ENCODE measurements at places on chromosomes 7 and 10.

DNA sequence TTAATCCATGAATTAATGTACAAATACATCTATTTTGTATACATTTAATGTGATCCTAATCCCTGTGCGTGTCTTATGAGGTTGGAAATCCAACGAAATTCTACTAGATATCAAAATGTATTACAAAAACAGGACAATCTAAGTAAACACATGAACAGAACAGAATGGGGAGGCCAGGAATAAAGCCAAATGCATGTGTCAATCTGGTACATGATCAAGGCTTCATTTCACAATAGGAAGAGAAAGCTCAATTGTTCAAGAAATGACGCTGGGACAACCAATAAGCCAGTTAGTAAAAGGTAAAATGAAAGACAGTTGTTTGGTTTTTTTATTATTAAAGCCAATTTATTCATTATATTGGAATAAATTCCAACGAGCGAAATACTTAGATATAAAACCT lies 83.0 kb downstream of the COL13A1 start:
- no peak for DNase-seq

GRCh38 chr7:146172112-146172511 lies 55.5 kb downstream of the CNTNAP2 start:
- no peak for DNase-seq

DNA sequence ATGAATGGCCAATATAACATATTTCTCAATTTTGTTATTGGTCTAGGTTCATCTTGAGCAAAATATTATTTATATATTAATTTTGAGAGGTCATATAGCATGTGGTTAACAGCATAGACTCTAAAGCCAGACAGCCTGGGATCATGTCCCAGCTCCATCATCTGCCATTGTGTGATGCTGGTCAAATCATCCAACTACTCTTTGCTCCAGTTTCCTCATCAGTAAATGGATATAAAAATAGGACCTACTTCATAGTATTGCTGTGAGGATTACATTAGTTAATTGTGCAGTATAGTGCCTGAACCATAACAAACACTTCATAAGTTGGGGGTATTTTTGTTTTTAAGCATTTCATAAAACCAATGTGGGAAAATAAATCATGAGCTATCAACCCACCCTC lies 199.0 kb downstream of the KIAA1217 start:
- DNase-seq: no peak

- DNase-seq: no peak
These were observed 20.6 kb downstream of the RBM20 start for GRCh38 chr10:110664483-110665420.

DNA sequence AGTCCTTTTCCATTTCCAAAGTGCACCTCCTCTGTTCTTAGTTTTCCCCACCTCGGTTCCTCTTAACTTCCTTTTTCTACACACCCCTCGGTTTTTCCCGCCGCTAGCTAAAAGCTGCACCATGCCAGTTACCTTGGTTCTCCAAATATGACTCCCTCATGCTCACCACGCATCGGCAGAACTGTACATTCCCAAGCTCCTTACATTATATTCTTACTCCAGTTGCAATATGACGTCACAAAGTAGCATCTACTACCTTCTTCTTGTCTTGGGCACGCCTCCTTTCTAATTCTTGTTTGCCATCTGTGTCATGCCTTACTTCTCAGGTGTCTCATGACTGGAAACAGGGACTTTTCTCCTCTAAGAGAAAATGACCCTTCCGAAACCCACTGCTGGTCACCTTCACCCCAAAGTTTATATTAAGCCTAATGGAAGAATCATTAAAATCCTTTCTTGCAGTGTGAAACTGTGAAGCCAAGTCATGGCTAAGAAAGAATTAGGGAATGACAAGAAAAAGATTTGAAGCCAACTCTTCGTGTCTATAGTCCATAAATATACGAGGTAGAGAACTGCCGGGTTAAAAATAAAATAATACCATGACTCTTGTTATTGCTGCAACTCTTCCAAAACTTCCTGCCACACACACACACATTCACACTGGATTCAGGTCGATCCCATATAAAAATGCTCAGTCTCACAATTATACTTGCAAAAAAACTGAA lies 1.7 kb downstream of the ESYT2 start:
- DNase-seq: no peak

- DNase-seq: no peak
These were observed 16.1 kb upstream of the ABCC2 start for GRCh38 chr10:99766302-99766681.

GRCh38 chr10:45302573-45302972 lies 12.8 kb downstream of the OR13A1 start:
- no peak for DNase-seq

GRCh38 chr7:106277976-106278375 lies 6.8 kb downstream of the NAMPT start:
- DNase-seq: no peak

DNA sequence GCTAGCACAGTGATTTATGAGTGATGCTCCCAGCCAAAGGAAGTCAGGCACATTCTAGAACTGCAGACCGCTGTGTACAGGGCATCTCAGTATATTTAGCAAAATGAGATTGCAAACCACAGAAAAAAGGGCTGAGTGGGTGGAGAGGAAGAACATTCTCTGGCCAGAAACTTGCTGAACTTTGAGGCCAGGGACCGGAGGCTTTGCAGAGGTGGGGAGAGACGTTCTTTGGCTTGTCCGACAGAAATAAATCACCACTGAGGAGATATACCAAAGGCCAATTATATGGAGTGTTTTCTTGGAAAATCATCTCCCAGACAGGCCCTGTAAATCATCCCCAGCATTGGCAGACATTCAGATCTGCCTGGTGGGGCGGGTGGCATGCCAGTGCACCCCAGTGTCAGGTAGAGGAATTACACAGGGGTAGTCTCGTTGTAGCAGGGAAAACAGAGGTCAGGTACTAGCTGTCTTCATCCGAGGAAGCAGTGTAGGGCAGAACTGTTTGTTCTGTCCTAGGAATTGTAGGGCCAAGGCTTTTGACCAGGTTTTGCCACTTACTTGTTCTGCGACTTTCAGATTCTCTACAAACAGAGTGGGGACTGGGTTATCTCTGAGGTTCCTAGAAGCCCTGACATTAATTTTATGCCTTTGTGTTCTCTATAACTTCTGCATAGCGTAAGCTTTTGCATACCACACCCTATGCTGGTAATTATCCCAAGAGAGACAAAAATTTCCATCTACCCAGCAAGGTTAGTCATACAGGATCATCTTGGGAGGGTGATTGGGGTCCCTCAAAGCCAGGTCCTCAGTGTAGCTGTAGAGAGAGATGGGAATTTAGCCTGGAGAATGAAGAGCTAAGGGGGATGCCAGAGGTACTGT lies 655.6 kb downstream of the LRMDA start:
- DNase-seq: no peak

DNA sequence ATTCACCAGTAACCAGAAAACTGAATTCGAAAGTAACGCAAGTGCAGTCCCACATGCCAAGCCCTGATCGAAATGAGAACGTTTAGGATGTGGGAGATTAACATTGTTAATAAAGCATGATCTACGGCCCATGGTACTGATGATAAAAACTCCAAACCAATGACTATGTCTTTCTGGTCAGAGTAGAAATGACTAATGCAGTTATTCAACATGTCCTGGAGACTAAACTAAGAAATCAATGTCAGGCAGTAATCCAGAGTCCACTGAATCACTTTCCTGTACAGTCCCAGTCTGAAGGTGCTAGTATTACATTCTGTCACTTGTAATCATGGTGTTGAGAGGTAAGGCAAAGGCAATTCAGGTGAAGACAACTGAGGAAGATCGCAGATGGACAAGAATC lies 14.4 kb downstream of the NPSR1 start:
- DNase-seq: no peak

GRCh38 chr7:26169271-26169670 lies 17.3 kb downstream of the NFE2L3 start:
- no peak for DNase-seq

DNA sequence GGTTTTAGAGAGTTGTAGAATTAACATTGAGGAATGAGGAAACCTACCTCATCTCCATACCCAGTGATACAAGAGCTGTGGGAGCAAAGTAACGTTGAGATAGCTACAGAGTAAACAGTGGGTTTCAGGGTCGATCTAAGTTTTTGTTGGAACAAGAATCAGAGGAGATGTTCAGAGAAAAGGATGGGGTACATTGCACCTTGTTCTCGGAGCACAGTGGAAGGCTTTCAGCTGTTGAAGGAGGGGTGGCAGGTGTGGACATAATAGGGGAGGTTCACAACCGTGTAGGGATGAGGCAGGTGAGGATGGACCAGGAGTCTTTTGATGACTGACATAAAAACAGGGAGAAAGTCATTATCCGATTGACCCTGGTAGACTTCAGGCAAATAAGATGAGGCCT lies 121.7 kb downstream of the MLLT10 start:
- no peak for DNase-seq

GRCh38 chr10:121500701-121501332 lies 97.4 kb downstream of the FGFR2 start:
- DNase-seq: no peak

GRCh38 chr10:63030536-63030935 lies 102.6 kb upstream of the NRBF2 start:
- DNase-seq: no peak

DNA sequence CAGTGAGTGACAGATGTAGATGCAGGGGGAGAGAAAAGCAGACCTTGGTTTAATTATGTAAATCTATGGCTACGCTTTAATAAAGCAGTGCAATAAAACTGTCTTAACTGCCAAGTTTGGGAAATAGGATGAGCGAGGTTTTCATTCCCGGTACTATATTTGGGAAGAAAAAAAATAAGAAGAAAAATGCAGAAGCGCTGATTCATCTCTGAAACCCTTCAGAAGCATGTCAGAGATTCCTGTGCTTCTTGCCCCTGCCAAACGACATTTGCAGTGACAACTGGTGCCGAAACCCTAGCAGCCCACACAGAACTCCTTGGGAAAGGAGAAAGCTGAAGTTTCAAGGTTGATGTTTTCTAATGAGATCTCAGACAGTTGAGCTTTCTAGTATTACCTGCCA lies 380.7 kb downstream of the REEP3 start:
- no peak for DNase-seq

DNA sequence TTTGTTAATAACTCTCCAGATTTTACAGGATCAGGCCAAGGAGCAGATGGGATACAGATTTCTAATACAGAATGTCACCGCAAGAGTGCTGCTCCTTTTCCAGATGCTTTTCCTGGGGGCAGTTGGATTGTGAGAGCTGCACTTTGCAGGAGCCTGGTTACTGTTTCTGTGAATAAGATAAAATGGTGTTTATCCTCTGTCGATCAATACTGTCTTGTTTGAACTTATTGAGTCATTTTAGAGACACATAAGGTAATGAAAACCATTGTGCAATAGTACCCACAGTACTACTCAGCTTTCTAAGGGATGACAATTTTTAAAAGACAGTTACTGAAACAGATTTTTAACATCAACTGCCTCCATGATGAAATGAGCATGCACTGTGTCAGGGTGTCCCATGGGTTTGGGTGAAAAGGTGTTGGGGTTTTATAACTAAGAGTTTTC lies 2.9 kb downstream of the A1CF start:
- no peak for DNase-seq

DNA sequence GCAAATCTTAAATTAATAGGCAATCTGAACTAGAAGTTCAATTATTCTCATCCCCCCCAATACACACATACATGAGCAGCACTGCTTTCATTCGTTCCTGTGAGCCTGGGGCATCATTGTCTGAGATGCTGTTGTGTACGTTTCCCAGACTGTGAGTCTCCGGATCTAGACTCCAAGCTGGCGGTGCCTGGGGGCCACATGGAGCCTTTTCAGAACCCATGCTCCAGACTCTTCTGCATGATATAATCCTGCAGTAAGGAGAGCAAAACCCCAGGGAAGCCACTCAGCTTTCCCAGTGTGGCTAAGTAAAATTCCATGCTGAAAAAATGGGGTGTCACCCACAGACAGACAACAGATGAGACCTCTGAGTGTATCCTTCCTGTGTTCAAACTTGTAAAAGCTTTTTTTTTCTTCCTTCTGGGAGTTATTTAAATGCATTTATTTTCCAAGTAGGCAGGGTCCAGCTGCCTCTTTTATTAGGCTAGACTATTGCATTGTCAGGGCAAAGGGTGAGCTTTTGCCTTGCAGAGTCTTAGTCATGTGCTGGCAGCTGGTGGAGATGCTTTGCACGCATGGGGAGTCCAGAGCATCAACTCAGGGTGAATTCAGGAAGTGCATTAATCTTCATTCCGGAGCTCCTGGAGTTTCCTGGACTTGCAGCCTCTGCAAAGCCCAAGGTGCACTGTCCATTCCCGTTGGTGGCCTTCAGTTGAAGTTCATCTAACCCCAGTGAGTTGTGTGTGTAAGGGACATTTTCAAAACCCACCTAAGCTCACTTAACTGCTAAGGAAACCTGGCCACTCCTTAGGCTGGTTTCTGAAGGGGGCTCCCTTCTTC lies 185.7 kb upstream of the ADO start:
- DNase-seq: no peak

- DNase-seq: no peak
These were observed 1177.7 kb upstream of the AUTS2 start for GRCh38 chr7:68420342-68421192.

DNA sequence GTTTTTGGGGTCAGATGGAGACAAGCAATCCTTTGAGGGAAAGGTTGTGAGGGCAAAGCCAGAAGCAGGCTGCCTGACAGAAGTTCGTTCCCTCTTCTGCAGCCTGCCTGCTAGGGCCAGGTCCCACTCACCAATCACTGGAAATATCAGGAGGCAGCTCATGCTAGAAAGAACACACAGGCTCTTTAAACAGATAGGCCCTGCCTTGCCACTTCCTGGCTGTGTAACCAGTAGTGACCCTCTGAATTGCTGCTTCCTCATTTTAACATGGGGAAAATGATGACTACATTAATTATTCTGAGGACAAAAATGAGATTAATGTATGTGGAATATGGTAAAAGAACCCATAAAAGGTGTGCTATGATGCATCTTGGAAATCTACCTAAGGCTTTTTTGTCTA lies 50.5 kb upstream of the MRLN start:
- DNase-seq: no peak

- no peak for DNase-seq
These were observed 16.6 kb upstream of the CAMK1D start for GRCh38 chr10:12332572-12333379.

- DNase-seq: no peak
These were observed 202.2 kb downstream of the RAMP3 start for GRCh38 chr7:45359776-45360175.

- DNase-seq: no peak
These were observed 36.0 kb upstream of the SRGN start for GRCh38 chr10:69051710-69052487.

- no peak for DNase-seq
These were observed 20.2 kb downstream of the CALN1 start for GRCh38 chr7:72391821-72392377.

DNA sequence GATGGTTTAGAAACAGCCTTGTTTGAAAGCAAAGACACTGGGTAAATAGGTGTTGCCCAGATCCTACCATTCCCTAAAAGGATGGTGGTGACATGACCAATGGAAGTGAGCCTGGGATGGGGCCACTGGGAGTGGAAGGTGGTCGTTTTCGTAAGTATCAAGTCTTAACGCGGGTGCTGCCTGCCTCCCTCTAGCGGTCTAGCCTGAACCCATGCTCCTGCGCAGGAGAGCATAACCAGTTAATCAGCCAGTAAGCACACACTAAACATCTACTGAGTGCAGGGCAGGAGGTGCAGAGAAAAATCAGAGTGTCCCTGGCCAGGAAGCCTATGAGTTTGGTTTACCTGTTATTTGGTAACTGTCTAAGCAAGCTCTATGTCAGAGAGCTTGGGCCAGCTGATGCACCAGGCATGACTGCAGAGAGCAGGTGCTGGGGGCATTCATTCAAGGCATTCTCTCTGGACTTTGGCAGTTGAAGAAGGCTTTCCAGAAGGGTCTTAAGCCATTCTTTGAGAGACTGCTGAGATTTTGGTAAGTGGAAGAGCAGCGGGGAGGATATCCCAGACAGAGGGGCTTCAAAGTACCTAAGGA lies 930 bp downstream of the GARIN1A start:
- DNase-seq: no peak

- no peak for DNase-seq
These were observed at the start of gene VSTM2A for GRCh38 chr7:54541669-54542625. TSS of gene VSTM2A (plus strand) at chr7:54542375. CDS start at chr7:54542731, 356 bp downstream.
